ENCODE measurements at places on chromosomes 12 and 14. TPM values are rescaled to one million over a fixed set of nuclear protein-coding genes. Genes with fewer than 3 reads are reported as not detected.

- no peaks in the 10 kb centered on the region for H3K4me1 ChIP-seq
- no peaks in the 10 kb centered on the region for H3K27me3 ChIP-seq
- H3K27ac ChIP-seq = no peak overlapping the region
- H3K4me3 ChIP-seq = no peak overlapping the region
- DNase-seq = no peak
Observed at GRCh38 chr14:84112589-84112988, 1417.4 kb upstream of the FLRT2 start.

- H3K4me1 ChIP-seq = no peaks in the 10 kb centered on the region
- no peak for DNase-seq
- no peak overlapping the region for H3K4me3 ChIP-seq
- no peaks in the 10 kb centered on the region for H3K36me3 ChIP-seq
- no peak overlapping the region for H3K27ac ChIP-seq
Observed at GRCh38 chr12:117073611-117074010, 25.6 kb downstream of the TESC start.

- no peaks in the 10 kb centered on the region for H3K4me1 ChIP-seq
- no peaks in the 10 kb centered on the region for H3K27me3 ChIP-seq
- H3K4me3 ChIP-seq = no peak overlapping the region
Observed at GRCh38 chr14:39050389-39050788, 52.6 kb downstream of the SEC23A start.

Gene B4GALNT1
- total RNA-seq = 0.57 TPM
